ENCODE measurements at places on chromosomes 2 and 18.

DNA sequence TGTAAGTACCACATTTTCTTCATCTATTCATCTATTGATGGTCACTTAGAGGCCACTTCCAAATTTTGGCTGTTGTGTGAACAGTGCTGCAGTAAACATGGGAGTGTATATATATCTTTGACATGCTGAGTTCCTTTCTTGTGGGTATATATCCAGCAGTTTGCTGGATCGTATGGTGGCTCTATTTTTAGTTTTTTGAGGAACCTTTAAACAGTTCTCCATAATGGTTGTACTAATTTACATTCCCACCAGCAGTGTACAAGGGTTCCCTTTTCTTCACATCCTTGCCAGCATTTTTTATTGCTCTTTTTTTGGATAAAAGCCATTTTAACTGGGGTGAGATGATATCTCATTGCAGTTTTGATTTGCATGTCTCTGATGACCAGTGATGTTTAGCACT lies 7.3 kb upstream of the ATP5MC3 start:
- no peak for DNase-seq

DNA sequence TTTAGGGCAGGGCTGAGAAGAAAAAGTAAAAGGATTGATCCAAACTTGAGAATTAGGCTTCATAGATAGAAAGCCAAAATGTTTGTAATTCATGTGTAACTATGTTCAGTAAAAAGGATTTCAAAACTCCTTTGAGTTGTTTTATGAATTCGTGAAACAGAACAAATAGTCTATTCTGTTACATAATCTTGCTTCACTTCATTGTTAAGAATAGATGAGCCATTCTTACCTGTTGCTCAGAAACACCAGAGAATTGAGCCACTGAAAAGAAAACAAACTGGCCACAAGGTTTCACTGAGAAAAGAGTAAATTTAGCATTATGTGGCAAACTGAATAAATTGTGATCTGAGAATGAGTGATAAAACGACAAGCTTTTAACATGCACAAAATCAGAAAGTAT lies 4.5 kb upstream of the ITPRID2 start:
- no peak for DNase-seq

GRCh38 chr2:29082804-29083495 lies 8.6 kb upstream of the PCARE start:
- no peak for DNase-seq

- DNase-seq, result no peak
Measured at GRCh38 chr18:7307030-7307429, 76.1 kb downstream of the LRRC30 start.

DNA sequence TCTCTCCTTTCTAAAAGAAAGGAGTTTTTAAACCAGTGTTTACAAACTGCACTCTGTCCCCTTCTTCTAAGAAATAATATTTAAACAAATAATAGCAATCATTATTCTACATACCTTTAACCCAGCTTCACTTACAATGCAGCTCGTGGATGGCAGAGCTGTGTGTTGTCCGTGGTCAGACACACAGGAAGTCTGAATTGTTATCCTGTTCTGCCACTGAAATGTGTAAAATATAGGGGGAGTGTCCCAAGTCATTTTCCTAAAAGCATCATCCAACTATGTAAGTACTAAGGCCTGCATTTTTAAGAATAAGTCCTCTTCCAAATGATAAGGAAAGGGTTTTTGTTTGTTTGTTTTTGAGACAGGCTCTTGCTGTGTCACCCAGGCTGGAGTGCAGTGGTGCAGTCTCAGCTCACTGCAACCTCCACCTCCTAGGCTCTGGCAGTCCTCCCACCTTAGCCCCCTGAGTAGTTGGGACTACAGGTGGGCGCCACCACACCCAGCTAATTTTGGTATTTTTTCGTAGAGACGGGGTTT lies 2.7 kb upstream of the PPP4R1 start:
- DNase-seq, result peak; percentile 52
